ENCODE measurements at places on chromosomes 12 and 14.
A peak's percentile ranks its signal among the peaks of the same experiment; 100 is the strongest.

DNA sequence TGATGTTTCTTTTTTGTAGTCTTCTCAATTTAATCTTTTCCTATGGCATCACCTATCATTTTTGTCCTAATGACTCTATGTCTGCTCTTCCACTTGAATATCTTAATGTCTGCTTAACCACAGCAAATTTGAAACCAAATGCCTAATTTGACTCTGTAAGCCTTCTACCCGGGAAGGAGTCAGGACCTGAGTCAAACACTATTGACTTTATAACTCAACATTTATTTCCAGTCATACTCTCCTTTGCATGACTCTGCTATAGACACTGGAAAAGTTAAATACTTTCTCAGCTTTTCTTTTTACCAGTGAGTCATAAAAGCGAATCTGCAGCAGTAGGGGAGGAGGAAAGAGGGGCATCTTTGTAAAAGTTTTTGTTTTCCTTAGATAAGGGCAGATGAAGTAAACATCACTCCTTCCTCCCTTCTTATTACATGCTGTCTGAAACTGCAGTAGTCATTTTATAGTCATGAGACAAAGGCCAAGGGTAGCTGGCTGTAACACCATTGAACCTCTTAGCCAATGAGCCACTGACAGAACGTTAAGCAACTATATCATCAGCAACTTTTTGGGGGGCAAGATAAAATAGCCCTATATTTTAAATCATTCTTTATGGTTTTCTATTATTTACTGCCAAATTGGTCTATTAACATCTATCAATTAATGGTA lies 179.3 kb downstream of the MIPOL1 start:
- DNase-seq: no peak

DNA sequence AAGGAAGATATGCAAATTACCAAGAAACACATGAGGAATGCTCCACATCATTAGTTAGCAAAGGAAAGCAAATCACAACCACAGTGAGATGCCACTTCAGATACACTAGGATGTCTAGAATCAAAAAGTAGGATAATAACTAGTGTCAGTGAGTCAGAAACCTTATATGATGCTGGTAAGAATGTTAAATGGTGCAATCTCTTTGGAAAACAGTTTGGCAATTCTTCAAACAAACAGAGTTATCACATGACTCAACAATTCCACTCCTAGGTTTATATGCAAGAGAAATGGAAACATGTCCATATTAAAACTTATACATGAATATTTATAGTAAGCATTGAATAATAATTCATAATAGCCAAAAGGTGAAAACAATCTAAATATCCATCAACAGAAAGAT lies 220.9 kb downstream of the FOXG1 start:
- DNase-seq: no peak

DNA sequence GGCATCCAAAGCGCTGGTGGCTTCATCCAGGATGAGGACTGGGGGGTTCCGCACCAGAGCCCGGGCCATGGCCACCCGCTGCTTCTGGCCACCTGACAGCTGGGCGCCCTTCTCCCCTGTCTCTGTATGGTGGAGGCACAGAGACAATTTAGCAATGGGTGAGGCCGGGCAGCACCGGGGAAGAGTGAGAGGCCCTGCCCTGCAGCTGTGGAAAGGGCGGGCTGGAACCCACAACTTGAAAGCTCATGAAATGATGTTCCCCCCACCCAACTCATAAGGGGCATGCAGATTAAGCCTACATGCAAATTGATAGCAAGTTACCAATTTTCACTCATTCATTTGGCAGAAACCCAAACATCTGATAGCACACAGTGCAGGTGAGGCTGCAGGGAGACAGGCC lies 34.1 kb downstream of the ABCB9 start:
- DNase-seq: no peak

GRCh38 chr12:85955127-85955526 lies 81.0 kb downstream of the NTS start:
- no peak for DNase-seq

- DNase-seq: no peak
These were observed 31.7 kb downstream of the TNFAIP2 start for GRCh38 chr14:103155010-103155409.

DNA sequence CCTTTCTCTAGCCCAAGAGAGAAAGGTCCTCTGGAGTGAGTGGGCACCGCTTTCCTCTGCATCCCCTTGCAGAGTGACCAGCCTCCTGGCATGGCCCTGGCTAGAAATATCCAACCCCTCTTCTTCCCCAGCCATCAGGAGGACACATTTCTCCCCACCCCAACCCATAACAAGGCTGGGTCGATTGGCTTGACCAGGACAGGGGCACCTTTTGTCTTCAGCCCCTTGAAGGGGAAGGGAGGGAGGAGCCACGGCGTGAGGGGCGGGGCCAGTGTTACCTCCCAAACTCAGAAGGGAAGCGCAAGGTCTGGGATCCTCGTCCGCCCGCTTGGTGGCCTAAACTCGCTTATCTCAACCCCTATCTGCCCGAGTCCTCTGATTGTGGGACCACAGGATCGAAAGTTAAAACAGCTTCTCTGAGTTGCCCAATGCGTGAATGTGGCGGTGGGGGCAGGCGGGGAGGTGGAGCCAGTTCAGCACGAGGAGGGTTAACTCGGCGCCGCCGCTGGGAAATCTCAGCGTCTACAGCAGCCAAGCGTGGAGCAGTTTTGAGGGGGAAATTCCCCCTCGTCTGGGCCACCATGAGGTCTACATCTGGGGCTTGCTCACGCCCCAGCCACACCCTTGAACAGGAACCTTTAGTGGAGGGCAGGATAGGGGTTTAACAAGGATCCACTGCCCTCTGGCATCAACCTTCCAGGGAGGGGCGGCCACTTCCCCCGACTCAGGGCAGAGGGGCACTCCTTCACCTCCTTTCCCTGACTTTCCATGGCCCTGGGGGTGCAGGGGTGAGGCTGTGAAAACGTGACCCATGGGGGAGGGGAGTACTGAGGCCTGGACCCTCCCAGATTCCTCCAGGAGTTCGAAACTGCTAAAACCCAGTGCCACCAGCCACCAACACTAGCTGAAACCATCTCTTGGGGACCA lies 795 bp downstream of the STAT6 start:
- peak; percentile 55 for DNase-seq

GRCh38 chr12:27915021-27915420 lies 57.5 kb downstream of the PTHLH start:
- no peak for DNase-seq

DNA sequence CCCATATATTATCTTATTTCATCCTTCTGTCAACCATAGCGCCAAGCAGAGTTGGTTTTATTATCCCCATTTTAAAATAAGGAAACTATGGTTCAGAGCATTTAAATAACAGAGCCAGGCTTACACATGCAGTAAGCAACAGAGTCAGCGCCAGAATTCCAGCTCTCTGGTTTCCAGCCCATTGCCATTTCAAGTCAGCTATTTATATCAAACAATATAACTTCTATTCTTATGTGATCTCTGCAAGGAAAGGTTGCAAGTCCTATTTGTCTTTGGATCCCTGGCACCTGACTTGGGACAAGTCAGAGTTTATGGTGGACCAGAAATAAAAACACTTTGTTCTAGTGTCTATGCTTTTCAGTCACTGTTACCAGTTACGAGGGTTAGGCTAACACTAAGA lies 174.1 kb upstream of the EEA1 start:
- DNase-seq: no peak

GRCh38 chr12:71128191-71128788 lies 29.5 kb downstream of the TSPAN8 start:
- DNase-seq: no peak

DNA sequence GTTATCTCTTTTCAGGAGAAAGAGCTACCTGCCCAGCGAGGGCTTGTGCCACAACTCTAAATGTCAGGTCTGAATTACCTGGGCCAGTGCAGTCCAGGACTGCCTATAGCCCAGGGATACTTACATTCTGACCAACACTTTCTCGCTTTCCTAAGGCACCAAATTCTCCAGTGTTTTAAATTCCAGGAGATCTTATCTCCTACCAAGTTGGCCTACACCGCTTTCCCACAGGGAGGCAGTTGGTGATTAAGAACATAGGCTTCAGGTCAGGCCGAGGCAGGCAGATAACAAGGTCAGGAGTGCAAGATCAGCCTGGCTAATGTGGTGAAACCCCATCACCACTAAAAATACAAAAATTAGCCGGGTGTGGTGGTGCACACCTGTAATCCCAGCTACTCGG lies 41.1 kb downstream of the RPS29 start:
- no peak for DNase-seq

DNA sequence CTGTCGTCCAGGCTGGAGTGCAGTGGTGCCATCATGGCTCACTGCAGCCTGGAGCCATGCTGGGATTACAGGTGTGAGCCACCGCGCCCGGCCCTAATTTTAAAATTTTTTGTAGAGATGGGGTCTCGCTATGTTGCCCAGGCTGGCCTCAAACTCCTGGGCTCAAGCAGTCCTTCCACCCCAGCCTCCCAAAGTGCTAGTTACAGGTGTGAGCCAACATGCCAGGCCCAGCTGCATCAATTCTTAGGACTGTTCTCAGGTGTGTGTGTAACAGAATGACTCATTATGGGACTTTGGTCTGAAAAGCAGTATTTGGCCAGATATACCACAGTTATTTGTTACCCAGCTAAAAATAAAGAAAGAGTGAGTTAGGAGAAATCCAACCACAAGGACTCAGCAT lies 17.4 kb downstream of the LETMD1 start:
- no peak for DNase-seq

- no peak for DNase-seq
These were observed 5.4 kb downstream of the PGF start for GRCh38 chr14:74949859-74950573.
